Stomach (tissue), 19 donors: ENCODE measurements at places on chromosomes 4 and X. TPM values are rescaled to one million over a fixed set of nuclear protein-coding genes. Genes with fewer than 3 reads are reported as not detected.

- no peaks in the 10 kb centered on the region for H3K4me1 ChIP-seq
- no peaks in the 10 kb centered on the region for H3K27me3 ChIP-seq
- DNase-seq: no peak
- no peak overlapping the region for H3K27ac ChIP-seq
Observed at GRCh38 chr4:83906561-83906960, 370.7 kb downstream of the GPAT3 start.

MUC7 gene
- not detected for total RNA-seq

DNA sequence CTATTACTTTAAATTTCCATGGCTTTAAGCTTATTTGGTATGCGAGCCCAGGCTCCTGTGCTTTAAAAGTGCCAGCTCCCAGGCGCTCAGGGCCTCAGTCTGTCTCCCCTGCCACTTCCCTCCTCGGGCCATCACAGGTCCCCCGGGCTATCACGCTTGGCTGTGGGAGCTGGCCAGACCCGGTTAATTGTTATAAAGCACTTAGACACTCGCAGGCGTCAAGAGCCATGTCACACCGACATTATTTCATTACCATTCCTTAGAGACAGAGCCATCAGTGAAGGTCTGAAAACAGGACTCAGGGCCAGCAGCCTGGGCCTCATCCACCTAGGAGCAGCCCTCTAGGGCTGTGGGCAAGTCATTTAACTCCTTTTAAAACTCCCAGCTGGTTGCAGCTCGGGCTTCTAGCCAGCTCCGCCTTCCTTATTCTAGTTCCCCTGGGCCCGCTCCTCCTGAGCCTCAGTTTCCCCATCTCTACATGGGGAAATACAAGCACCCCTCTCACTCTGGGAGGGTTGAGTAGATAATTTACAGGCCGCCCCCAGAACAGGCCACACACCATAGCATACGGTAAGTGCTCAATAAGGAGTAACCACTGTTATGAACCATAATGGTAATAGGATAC is 99.0 kb downstream of the HMX1 start:
- H3K4me1 ChIP-seq: no peaks in the 10 kb centered on the region
- H3K4me3 ChIP-seq: no peak overlapping the region
- peaks cover 27% of the 10 kb centered on the region for H3K27me3 ChIP-seq
- DNase-seq: no peak

DNA sequence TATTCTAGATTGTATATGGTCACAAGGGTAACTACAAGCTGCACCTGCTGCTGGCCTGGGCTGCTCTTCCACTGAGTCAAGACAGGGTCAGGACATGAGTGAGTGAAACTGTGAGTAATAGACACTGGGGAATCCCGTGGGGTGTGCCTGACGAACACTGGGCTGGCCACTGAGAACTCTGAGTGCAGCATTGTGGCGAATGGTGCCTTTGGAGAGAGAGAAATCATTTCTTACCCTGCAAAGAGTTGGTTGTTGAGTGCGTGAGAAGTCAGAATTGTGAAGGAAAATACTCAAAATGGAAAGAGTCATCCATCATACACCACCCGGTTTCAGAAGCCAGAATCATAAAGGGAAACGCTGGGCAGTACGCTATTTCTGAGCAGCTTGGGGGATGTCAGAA is 43.1 kb upstream of the LSM6 start:
- H3K4me3 ChIP-seq: no peak overlapping the region
- H3K4me1 ChIP-seq: no peaks in the 10 kb centered on the region
- no peaks in the 10 kb centered on the region for H3K36me3 ChIP-seq
- H3K27ac ChIP-seq: no peak overlapping the region

MGAT4D gene
- not detected for total RNA-seq

- no peak overlapping the region for H3K27ac ChIP-seq
- H3K4me3 ChIP-seq: no peak overlapping the region
- DNase-seq: no peak
- H3K4me1 ChIP-seq: peaks cover 9% of the 10 kb centered on the region
Observed at GRCh38 chrX:39969099-39969818, 128.5 kb downstream of the BCOR start.

DNA sequence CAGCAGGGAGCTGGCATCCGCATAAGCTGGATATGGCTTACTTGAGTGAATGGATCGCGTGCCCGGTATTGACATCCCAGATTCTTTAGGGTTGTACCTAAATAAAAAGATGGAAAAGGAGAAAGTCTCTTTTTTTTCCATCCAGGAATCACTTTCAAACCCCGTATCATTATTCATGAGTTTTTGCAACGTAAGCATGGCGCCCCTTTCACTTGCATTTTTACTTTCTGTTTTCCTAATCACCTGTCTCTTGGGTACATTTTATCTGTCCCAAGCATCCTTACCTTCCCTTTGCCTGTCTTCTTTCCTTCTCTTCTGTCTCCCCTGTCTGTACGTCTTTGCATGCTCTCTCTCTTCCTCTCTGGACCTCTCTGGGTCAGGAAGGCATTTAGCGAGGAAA is 128.6 kb downstream of the CPE start:
- H3K4me1 ChIP-seq: no peaks in the 10 kb centered on the region
- no peaks in the 10 kb centered on the region for H3K36me3 ChIP-seq
- no peak overlapping the region for H3K27ac ChIP-seq
- no peak for DNase-seq
- H3K4me3 ChIP-seq: no peak overlapping the region

CT47B1 gene
- total RNA-seq: not detected

DNA sequence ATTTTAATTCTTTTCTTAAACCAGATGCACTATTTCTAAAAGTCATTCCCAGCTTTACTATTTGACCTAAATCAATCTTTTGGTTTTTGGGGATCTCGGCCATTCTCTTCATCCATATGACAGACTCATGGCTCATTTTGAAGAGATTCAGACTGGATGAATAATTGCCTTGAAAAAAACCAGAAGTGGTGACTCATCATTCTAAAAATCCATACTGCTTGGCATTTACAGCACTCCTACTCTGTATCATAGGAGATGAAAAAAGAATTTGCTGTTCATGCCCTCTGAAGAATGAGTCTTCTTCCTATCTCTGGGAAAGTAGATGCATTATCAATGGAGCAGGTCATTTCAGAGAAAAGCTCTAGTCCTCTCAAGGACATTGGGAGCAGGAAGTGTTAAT is 220.5 kb upstream of the RPS6KA3 start:
- no peak for DNase-seq
- no peak overlapping the region for H3K4me3 ChIP-seq
- H3K4me1 ChIP-seq: no peaks in the 10 kb centered on the region
- no peak overlapping the region for H3K27ac ChIP-seq

TMSB15A gene
- total RNA-seq: not detected

GRCh38 chr4:76641351-76641750 is 206.3 kb downstream of the SHROOM3 start:
- H3K36me3 ChIP-seq: no peaks in the 10 kb centered on the region
- no peak overlapping the region for H3K4me3 ChIP-seq
- H3K27ac ChIP-seq: peak overlapping the region; percentile 72
- H3K4me1 ChIP-seq: peaks cover 12% of the 10 kb centered on the region
- DNase-seq: peak; percentile 57
- no peaks in the 10 kb centered on the region for H3K27me3 ChIP-seq

DNA sequence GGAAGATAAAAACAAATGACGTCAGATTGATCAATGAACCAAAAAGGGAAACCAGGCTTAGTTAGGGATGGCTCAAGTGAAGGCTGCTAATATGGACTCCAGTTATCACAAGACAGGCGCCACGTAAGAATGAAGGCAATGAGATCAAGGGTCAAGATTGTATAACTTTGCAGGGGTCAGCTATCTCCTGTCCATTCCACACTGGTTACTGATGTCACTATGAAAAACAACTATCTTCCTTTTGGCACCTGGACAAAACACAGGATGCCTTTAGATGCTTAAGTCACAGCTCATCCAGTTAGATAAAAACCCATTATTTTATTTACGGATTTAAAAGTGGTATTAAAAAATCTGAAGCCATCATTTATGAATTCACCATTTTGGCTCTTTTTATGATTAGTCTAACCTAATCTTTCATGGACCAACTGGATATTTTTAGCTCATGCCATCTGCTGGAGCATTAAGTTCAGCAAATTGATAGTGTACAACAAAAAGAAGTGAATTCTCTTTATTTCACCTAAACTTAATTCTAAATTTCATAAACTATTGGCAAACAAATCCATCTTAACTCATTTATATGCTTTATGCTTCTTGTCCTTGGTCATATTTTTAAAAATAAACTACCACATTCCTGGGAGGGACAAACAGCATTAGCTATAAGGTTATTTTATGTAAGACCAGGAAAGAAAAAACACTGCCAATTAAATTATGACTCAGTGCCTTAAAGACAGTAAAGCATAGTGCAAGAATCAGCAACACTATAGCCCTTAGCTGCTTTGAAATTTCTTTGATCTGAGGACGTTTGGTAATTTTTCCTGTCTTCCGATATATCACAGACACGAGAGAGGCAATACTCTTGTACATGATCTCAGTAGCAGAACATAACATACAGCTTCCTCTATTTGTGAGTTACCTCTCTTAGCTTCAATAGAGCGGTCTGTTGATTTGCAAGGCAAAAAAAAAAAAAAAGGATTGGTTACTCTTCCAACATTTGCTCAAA is 27.0 kb downstream of the DHX15 start:
- H3K4me1 ChIP-seq: peaks cover 73% of the 10 kb centered on the region
- H3K4me3 ChIP-seq: no peak overlapping the region
- H3K36me3 ChIP-seq: peaks cover 38% of the 10 kb centered on the region
- H3K27me3 ChIP-seq: no peaks in the 10 kb centered on the region

DNA sequence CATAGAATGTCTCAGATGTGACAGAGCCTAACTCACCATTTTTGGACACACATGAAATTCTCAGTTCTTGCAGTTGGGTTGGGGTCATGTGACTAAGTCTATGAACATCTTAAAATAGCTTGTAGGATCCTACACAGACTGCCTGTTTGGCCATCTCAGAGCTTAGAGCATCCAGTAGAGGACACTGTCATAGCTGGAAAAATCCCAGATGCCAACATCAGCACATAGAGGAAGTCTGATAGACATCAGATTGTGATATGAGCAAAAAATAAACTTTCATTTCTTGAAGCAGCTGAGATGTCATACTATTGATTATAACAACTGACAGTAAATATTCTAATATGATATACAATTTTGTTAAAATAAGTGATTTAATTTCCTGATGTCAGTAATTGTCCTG is 207.1 kb downstream of the TRAM1L1 start:
- H3K27me3 ChIP-seq: no peaks in the 10 kb centered on the region
- no peak overlapping the region for H3K27ac ChIP-seq
- no peak overlapping the region for H3K4me3 ChIP-seq
- no peaks in the 10 kb centered on the region for H3K36me3 ChIP-seq
- H3K4me1 ChIP-seq: no peaks in the 10 kb centered on the region
- no peak for DNase-seq

CYBB gene
- total RNA-seq: 0.58 TPM

DNA sequence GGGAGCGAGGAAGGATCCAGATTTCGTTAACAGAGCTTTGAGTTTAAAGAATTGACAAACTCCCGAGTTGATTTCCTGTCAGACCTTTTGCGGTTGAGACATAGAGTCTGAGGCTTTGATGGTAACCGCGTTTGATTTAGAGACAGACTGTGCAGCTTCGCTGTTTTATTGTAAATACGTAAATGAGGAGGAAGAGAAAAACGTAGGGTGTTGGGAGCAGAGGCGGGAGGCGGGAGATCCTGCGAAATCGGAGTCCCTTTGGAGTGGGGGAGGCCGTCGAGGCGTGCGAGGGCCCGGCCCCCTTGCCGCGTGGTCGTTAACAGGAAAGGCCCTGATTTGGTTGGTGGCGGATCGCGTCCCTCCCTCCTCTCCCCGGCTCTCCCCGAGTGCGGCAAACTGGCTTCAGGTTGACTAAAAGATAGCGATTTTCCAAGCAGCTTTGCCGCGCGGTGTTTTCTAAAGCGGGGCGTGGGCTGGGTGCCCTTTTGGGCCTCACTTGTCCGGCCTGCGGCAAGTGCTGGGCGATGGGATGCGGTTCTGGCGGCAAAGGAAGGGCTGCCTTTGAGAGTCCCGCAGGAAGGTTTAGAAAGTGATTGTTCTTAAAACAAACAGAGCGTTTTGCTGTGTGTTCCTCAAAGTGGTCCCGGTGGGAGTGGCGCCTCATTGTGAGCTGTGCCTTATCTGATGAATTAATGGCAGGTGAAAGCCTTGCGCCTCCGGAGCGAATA is 857 bp downstream of the SCML1 start:
- H3K4me1 ChIP-seq: peaks cover 11% of the 10 kb centered on the region
- peak; percentile 73 for DNase-seq
- H3K27ac ChIP-seq: peak overlapping the region; percentile 83
- H3K36me3 ChIP-seq: no peaks in the 10 kb centered on the region

- no peak overlapping the region for H3K27ac ChIP-seq
- peak; percentile 23 for DNase-seq
- no peaks in the 10 kb centered on the region for H3K4me1 ChIP-seq
- no peaks in the 10 kb centered on the region for H3K36me3 ChIP-seq
- no peak overlapping the region for H3K4me3 ChIP-seq
Observed at GRCh38 chr4:187283201-187283955, 559.7 kb upstream of the FAT1 start.

FAM184B gene
- total RNA-seq: not detected

GRID2 gene
- not detected for total RNA-seq

IL3RA gene
- 10.1 TPM for total RNA-seq

GRCh38 chr4:124111922-124112321 is 600.6 kb downstream of the ANKRD50 start:
- no peak overlapping the region for H3K4me3 ChIP-seq
- no peaks in the 10 kb centered on the region for H3K36me3 ChIP-seq
- no peaks in the 10 kb centered on the region for H3K27me3 ChIP-seq
- DNase-seq: no peak

DNA sequence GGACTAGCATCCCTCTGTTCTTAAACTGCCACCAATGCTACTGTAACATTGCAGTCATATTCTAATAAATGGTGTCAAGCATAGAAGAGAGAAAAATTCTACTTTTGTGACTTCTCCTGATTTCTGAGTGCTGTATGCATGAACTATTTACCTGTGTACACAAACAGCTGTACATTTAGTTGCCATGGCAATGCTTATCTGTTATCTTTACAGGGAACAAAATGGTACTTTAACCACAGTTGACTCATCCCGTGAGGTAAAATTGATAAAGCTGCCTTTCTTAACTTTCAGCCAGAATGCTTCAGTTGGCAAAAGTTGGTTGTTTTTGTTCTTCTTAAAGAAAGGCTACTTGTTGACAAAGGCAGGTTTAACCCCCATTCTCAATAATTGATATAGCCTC is 587.5 kb upstream of the MAGEB2 start:
- H3K4me1 ChIP-seq: no peaks in the 10 kb centered on the region
- H3K36me3 ChIP-seq: no peaks in the 10 kb centered on the region
- no peaks in the 10 kb centered on the region for H3K27me3 ChIP-seq
- H3K27ac ChIP-seq: no peak overlapping the region
- no peak for DNase-seq

GRCh38 chrX:29155286-29155685 is 568.0 kb downstream of the IL1RAPL1 start:
- no peak overlapping the region for H3K4me3 ChIP-seq
- H3K27me3 ChIP-seq: no peaks in the 10 kb centered on the region
- DNase-seq: no peak
- no peaks in the 10 kb centered on the region for H3K4me1 ChIP-seq

GRCh38 chr4:53919535-53919934 is 144.9 kb downstream of the CHIC2 start:
- H3K36me3 ChIP-seq: no peaks in the 10 kb centered on the region
- H3K4me3 ChIP-seq: no peak overlapping the region
- H3K27ac ChIP-seq: no peak overlapping the region

UGT2B15 gene
- total RNA-seq: not detected
